ENCODE measurements at places on chromosomes 3 and 15.

GRCh38 chr3:171459137-171459941 is 866 bp downstream of the TNIK start:
- no peak for DNase-seq

GRCh38 chr15:69085325-69086081 is 71.0 kb downstream of the NOX5 start:
- DNase-seq: no peak

- DNase-seq: no peak
Measured at GRCh38 chr3:184156522-184156955, 1.4 kb downstream of the DVL3 start.

DNA sequence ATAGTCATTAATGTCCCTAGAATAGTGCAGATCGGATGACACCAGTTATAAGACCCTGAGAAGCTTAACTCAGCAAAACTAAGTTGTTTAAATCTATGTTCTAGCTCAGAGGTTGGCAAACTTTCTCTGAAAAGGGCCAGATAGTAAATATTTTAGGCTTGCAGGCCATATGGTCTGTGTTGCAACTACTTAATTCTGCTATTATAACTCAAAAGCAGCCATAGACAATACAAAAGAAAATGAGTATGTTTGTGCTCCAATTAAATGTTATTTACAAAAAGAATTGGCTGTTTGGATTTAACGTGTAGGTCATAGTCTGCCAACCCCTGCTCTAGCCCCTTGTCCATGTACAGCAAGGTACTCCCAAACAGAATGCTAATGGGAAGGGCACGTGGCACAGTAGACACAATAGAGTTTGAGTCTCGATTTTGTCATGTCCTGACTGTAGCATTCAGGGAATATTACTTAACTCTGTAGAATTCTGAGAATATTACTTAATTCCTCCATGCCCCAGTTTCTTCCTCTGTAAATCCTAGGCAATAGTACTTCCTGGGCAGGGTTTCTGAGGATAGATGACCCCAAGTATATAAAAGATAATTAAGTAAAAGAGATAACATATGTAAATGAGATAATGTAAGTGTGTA is 70.5 kb upstream of the ATP2C1 start:
- DNase-seq: no peak

DNA sequence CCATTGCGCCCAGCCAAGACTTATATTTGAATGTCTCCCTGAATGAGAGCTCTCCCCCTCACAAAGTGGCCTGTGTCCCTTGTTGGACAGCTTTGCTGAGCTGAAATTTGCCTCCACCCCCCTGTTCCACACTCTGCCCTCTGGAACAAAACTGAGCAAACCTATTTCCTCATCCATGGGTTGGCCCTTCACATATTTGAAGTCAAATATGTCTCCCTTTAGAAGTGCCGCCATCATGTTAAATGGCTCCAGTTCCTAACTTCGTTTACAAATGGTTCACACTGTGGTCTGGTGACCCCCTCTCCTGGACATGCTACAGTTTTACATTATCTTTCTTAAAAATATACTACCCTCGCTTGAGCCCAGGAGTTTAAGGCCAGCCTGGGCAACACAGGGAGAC is 4.6 kb downstream of the PLIN1 start:
- DNase-seq: no peak

- DNase-seq: no peak
Measured at GRCh38 chr15:94456226-94456625, 224.9 kb downstream of the MCTP2 start.

DNA sequence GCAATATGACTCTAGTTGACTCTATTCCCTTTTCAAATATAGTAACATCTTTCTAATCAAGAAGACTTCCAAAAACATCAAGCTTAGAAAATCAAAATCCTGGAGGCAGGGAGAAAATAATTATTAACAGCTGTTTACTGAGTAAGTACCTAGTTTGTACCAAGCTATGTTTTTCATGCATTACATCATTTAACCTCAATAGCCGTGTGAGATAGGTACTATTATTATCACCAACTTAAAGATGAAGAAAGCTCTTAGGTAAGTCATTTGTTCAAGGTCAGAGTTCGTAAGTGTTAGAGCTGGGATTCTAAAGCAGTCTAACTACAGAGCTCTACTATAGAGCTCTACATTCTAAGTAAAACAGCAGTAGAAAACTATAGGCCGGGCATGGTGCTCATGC is 41.6 kb downstream of the GSK3B start:
- DNase-seq: no peak

- no peak for DNase-seq
Measured at GRCh38 chr3:45506751-45507391, 87.7 kb upstream of the LIMD1 start.

DNA sequence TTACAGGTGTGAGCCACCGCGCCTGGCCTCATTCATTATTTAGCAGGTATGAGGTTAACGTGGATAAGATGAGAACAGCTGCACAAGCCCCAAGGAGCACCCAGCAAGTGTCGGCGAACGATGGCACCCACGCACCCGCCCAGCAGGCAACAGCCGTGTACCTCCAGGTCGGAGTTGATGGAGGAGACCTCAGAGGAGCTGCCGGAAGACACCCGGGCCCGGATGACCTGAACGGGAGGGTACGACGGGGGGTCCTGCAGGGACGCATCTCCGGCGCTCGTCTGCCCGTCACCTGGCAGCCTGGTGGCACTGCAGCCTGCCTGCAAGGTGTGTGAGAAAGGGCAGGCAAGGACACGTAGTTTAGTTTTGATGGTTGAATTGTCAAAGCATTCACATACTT is 29.1 kb downstream of the TMEM44 start:
- no peak for DNase-seq

DNA sequence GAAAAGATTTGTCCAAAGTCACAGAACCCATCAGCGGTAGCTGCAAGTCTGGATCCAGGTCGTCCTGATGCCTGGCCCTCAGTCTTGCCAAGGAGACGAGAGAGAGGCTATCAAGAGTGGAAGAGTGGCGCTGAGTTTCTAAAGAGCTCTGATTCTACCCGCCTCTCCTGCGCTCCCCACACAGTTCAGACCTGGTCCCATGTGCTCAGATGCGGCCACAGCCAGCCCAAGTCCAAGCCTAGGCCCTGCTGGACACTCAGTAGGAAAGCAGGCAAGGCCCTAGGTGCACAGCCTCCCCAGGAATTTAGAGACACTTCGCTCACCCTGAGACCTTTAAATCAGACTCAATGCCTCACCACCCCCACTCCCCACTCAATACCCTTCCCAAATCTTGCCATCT is 32.4 kb downstream of the CCDC12 start:
- DNase-seq: no peak

DNA sequence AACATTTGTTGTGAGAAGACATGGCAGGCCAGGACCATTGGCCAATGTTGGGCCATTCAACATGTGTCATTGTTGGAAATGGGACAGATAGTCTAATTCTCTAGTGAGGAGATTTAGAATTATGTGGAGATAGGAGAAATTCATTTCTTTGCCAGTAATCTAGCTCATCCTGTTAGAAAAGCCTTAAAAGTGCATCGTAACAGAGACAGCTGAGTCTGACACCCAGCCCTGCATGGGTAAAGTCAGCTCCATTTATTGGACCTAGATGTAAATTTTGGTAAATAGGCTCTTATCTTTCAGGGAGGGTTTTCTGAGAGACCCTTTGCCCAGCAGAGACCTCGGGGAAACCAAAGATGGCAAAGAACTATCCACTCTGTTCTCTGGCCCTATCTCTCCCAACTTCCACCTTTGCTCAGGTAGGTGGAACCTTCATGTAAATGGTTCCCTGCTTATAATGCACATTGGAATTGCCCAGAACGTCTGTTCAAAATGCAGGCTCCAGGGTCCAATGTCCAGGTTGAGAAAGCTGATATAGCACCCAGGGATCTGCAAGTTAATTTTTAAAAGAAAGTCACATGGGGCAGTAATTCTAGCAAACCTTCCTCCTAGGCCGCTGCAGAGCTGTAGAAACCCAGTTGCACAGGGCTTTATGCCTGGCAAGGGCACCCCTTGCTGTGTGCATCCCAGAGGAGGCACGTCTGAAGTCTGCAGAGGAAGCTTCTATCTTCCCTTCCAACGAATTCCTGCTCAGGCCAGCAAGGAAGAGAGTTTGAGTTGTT is 365.9 kb upstream of the PROK2 start:
- no peak for DNase-seq

- no peak for DNase-seq
Measured at GRCh38 chr3:8486936-8487335, 14.7 kb upstream of the LMCD1 start.

- DNase-seq: no peak
Measured at GRCh38 chr3:48855681-48856447, 8.2 kb upstream of the PRKAR2A start.

DNA sequence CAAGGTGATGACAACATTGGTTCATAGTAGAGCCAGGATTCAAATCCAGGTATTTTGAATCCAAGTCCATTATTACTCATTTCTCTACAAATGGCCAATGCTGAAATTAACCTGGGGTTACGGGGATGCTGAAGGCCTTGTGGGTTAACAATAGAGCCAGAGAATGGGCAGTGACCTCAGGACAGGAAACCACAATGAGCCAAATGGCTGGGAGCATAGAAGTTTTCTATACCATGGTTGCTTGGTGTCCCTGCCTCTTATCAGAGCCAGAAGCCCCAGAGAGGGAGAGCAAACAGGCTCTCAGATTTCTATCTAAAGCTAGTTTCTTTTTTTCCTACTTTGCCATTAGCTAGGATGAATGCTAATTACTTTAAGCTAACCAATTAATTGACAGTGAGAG is 82.3 kb downstream of the TNIK start:
- DNase-seq: no peak

DNA sequence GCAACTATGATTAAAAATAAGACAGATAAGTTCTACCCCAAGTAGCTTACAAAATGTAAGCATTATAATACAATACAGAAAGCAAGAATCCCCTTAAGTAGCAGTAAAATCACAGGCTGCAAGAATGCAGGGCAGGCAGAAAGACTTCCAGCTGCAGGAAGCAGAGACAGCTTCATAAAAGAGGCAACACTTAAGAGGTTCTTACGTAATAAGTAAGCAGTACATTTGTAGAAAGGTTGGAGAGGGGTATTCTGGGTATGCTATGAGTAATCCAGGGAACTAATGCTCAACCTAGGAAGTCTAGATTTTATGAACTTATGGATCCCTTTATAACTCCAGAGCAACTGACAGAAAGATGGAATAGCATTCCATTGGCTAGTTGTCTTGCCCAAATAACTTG is 151.6 kb downstream of the IL5RA start:
- no peak for DNase-seq

DNA sequence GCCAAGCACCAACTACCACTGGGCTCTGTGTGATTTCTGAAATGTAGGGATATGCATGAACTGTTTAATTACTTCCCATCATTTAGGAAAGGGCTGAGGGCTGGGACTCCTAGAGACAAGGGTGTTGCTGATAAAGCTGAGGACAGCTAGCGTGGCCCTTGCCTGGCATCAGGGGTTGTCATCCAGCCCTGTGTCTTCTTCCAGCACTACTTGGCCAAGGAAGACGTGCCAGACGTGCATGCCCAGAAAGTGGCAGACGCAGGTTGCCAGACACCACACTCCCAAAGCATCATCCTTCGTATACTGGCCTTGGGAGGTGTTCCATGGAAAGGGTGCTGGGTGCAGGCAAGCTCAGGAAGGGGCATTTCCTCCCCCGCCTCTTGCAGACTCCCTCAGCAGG is 64.8 kb downstream of the LRIG1 start:
- DNase-seq: no peak

DNA sequence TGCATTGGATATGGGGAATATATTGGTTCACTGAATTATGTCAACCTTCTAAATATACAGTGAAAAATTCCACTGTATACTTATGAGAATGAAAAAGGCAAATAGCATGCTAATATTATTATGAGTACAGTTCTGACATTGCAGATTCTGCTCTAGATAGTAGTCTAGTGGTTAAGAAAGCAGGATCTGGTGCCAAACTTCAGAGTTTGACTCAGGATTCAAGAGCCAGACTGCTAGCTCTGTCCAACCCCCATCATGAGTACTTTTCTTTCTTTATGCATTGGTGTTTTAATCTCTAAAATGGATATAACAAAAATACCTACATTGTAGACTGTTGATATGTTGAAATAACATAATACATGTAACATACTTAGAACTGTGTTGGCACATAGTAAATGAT is 57.3 kb upstream of the PLSCR4 start:
- DNase-seq: no peak

DNA sequence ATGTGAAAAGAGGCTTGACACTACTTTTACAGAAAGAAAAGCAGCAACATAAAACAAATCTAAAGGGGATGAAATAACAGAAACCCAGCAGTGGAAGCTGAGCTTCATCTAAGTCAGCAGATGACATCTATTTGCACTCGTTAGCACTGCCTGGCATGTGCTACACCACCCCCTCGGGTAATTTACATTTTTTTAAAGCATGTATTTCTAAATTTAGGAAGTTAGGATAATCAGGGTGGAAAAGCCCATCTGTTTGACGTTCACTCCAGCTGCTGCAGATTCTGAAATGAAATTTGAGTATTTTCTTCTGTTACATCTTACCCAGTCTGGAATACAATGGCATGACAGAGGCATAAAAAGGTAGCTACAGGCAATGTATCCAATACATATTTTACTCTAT is 20.7 kb downstream of the IGSF11 start:
- DNase-seq: no peak

DNA sequence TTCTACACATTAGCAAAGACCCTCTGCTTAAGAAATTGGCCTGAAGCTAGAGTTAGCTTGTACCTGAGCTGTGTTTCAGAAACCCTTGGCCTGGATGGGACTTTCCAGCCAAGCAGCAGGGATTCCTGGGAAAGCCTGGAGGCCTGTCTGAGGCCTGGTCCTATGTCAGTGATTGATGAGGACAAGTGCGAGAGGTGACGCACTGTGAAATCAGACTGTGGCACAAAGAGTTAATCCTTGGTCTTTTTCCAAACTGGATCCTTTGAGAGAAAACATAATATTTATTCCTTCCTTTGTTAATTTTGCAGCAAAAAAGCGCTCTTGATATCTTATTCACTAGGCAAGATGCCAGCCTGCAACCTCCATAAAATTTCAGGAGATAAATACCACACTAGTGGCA is 225.0 kb upstream of the ATP11B start:
- DNase-seq: no peak

DNA sequence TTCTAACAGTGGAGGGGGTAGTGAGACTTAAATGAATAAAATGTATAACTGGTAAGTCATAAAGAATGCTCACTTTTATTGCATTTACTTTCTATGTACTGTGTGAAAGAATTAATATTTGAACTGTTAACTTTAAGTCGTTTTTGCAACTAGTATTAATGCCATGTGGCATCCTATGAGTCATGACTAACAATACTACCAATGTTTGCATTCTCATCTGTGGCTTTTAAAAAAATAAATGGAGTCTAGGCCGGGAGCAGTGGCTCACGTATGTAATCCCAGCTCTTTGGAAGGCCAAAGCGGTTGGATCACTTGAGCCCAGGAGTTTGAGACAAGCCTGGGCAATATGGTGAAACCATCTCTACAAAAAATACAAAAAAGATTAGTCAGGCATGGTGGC is 5.2 kb downstream of the C3orf49 start:
- DNase-seq: no peak

GRCh38 chr15:38263996-38264395 is 11.4 kb downstream of the SPRED1 start:
- no peak for DNase-seq

Measured in cortex of kidney (tissue), 1 donor.